T-helper 9 cell (primary cell): ENCODE measurements at places on chromosomes 7 and 10.

GRCh38 chr7:128271942-128272481, 30.9 kb downstream of the LEP start:
- no peak for DNase-seq

- DNase-seq, result no peak
Measured at GRCh38 chr7:756231-756927, 29.3 kb upstream of the PRKAR1B start.

- no peak for DNase-seq
Measured at GRCh38 chr10:84551437-84552120, 223.2 kb downstream of the CCSER2 start.

GRCh38 chr10:24947304-24948097, 4.9 kb downstream of the PRTFDC1 start:
- DNase-seq, result no peak

DNA sequence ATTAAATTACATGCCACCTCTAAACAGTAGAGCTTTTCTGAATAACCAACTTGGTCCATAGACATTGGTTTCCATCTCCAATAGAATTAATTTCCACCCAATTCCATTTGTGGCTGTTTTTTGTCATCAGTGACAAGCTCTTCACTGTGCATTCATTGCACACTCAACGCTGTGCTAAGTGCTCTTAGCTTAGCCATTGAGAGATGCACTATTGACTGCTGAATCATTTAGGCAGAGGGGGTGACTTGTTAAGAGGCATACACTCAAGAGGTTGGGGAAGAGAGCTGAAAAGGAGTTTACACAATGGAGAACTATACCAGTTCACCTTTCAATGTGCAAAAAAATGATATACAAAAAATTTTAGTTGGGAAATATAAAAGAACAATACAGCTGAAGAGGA, 31.9 kb upstream of the CBLL1 start:
- DNase-seq, result no peak

GRCh38 chr7:47480576-47481538, 101.1 kb downstream of the TNS3 start:
- no peak for DNase-seq

DNA sequence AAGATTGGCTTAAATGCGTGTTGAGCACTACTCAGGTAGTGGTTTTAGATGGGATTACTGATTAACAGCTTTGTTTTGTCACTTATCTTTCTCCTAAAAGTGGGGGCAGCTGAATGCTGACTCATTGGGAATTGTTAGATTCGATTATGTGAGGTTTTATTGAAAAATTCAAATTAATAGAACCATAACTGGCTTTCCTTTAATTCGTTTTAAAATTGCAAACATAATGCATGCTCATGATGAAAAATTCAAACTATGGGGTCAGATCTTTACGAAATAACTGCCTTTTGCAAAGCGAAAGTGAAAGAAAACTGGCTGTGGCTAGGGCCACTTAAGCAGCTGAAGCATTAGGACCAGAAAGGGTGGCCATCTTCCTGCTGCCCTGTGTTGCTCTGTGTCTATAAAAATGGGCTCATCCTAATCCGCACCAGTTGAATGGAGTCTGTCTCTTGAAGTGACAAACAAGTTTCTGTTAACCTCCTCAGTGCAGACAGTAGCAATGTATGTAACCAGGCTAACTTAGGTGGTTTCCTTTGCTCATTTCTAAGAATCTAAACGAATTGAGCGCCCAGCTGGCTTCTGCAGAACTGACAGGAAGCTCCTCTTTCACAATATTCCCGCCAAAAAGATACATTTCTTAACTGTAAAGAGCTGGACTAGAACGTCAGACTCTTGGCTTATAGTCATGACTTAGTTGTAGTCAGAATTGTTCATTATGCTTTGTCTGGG, 27.8 kb downstream of the DENND10 start:
- no peak for DNase-seq

DNA sequence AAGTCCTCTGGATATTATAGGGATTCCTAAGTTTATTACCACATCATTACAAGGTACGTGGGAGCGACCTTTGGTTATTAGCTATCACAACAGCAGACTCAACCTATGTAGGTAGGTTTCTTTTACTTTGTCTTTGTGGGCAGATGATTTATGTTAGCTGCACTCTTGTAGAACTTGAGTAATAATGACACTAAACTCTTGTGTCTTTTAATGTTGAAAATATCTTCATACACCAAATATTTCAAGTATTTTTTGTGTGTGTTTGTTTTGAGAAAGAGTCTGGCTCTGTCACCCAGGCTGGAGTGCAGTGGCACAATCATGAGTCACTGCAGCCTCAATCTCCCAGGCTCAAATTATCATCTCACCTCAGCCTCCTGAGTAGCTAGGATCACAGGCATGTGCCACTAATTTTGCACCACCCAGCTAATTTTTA, 19.2 kb upstream of the SUPV3L1 start:
- DNase-seq, result no peak

GRCh38 chr7:79823246-79823951, 311.2 kb upstream of the GNAI1 start:
- no peak for DNase-seq

DNA sequence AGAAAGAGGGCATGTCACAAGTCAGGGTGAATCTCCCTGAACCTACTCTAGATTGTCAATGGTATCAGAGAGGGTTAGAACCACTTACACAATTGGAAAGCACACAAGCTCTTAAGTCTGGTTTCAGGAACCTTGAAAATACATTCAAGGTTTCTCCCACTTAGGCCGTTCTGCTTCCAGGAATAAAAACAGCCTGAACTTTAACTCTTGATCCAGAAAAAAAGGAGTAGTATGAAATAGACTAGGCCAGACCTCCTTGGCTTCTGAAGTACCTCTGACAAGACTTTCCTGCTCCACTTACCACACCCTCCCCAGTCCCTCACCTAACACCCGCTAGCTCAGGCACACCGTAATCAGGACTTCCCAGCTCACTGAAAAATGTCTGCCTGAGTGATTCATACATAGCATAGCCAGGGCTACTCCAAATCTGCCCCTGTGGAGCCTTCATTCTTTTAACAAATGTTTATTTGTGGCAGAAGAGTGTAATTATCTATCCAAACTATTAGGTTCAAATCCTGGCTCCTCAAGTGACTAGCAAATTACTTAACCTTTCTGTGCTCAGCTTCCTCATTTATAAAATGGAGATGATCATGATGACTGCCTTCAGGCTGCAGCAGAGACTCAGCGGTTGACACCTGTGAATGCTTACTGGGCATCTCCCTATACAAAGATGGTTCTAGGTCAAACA, 30.3 kb upstream of the IL6 start:
- DNase-seq, result no peak

GRCh38 chr7:17380736-17381662, 82.5 kb downstream of the AHR start:
- DNase-seq, result no peak

DNA sequence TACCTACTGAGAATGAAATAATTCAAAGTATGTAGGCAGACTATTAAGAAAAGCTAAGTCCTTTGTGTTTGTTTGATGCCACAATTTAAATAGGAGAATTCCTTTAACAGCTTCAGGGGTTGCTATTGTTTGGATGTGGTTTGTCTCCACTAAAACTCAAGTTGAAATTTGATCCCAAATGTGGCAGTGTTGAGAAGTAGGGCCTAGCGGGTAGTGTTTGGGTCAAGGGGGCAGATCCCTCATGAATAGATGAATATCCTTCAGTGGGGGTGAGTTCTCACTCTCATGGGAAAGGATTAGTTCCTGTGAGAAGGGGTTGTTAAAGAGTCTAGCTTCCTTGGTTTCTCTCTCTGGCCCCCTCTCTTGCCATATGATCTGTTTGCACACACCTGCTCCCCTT, 97.0 kb downstream of the HGF start:
- no peak for DNase-seq

GRCh38 chr7:105931179-105931578, 31.9 kb upstream of the CDHR3 start:
- no peak for DNase-seq

- no peak for DNase-seq
Measured at GRCh38 chr7:115933471-115933870, 97.1 kb downstream of the TFEC start.

DNA sequence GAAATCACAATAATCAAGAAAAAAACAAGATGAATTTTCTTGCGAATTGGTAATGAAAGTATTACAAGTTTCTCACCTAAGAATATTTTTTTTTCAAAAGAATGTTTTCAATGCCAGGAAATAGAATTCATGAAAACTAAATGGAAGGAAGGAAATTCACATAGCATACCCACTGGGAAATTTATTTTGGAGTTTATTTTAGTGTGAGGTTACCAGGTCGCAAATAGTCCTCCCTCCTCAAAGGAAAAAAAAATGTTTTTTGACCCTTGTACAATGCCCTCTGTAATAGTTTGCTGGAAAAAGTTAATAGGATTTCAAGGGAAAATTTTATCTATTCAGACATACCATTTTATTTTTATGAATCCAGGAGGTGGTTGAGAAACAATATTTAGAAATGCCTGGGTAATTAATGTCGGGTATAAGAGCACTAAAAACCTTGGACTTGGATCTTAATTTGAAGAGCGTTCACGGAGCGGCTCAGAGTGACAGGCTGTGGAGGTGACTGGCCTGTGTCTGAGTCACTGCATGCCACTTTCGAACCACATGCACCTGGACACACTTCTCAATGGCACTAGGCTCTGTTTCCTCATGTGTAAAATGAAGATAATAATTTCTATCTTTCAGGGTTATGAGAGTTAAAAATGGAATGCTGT, 28.2 kb downstream of the CUBN start:
- DNase-seq, result no peak

- DNase-seq, result no peak
Measured at GRCh38 chr10:1408651-1409367, 328.5 kb downstream of the ADARB2 start.

DNA sequence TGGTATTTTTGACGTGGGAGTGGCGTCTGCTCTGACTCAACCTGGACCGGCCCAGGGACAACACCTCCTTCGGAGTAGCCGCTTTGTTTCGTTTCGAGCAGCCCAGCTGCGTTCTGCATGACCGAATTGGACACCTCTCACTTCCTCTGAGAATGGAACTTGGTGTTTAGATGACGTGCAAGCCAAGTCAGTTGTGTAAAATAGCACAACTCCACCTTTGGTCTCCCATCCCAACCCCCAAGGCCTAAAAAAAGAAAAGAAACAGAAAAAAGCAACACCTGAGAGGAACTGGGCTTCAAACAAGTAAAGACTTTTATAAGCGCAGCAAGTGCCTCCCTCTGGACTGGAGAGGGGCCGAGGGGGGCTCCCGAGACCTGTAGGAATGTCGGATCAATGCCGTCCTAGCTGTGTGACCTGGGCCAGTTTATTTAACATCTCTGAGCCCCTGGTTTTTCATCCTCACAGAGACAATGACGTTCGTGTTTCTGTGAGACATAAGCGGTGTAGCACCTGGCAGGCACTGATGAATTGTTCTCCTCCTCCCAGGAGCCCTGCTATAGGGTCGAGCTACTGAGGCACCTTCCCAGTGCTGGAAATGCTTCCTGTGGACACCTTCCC, 52.0 kb upstream of the SMNDC1 start:
- peak; percentile 45 for DNase-seq

GRCh38 chr10:126402721-126403695, 14.7 kb upstream of the ADAM12 start:
- no peak for DNase-seq

GRCh38 chr7:47335557-47336471, 246.1 kb downstream of the TNS3 start:
- DNase-seq, result no peak

DNA sequence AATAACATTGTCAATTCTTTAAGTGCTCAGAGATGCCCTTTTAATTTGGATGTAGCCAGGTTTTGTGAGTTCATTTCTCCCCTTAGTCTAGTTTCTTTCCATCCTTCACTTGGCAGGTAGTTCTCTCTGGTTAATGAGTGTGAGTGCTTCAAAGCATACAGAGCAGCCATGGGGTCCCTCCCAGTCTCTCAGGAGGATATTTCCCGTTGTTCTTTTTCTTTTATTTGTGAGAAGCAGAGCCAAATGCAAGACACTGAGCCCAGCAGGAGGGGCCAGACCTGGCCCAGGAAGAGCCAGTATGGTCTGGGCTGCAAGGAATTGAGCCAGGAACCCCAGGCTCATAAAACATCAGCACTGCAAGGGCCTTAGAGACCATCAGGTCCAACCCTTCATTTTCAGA, 52.4 kb downstream of the PLCE1 start:
- DNase-seq, result no peak

- no peak for DNase-seq
Measured at GRCh38 chr10:90743291-90743690, 114.5 kb downstream of the HTR7 start.

- no peak for DNase-seq
Measured at GRCh38 chr10:66843396-66843795, 82.4 kb upstream of the LRRTM3 start.

DNA sequence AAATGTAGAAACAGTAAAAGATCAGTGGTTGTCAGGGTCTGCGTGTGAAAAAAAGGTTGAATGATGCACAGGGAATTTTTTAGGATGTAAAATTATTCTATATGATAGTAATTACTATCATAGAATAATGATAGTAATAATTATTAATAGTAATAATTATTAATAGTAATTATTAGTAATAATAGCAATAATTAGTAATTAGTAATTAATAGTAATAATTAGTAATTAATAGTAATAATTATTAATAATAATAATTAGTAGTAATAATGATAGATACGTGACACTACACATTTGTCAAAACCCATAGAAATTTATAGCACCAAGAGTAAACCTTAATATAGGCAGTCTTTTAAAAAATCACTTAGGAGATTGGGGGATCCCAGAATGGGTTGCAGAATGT, 4.5 kb upstream of the NUDCD3 start:
- no peak for DNase-seq

DNA sequence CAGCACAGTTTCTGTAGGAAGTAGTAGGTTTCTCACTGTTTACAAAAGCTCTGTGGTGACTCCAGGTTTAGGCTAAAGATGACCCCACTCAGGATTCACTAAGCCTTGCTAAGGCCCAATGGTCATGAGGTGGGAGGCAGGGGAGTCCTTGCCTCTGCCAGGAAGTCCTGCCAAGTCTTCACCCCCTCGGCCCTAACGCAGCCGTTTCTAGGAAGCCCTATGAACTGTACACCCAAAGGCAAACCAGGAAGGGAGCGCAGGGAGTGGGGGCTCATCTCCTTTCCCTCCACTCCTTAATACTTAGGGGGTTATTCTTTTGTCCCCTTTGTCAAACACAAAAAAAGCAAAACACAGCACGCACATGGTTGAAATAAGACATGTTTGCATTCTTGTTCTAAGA, 64.6 kb downstream of the CTBP2 start:
- DNase-seq, result no peak

GRCh38 chr10:13117841-13118783, 18.1 kb downstream of the OPTN start:
- DNase-seq, result no peak

- no peak for DNase-seq
Measured at GRCh38 chr10:75766106-75766505, 334.7 kb downstream of the LRMDA start.

GRCh38 chr10:26860102-26860442, 686 bp downstream of the ABI1 start:
- peak; percentile 51 for DNase-seq

- DNase-seq, result no peak
Measured at GRCh38 chr7:86448856-86449255, 194.9 kb upstream of the GRM3 start.

GRCh38 chr10:24456322-24456721, 247.4 kb downstream of the KIAA1217 start:
- DNase-seq, result no peak
